Natural killer cell (primary cell): ENCODE measurements at places on chromosomes 6 and 20. TPM values are rescaled to one million over a fixed set of nuclear protein-coding genes. Genes with fewer than 3 reads are reported as not detected.

The C20orf141 gene
- total RNA-seq = not detected

The SLC17A4 gene
- not detected for total RNA-seq

The CDYL gene
- total RNA-seq = 101 TPM

The RARS2 gene
- 26.5 TPM for total RNA-seq

The MUC21 gene
- total RNA-seq = not detected

The LZTS3 gene
- 3.1 TPM for total RNA-seq

The CST7 gene
- total RNA-seq = 590 TPM

DNA sequence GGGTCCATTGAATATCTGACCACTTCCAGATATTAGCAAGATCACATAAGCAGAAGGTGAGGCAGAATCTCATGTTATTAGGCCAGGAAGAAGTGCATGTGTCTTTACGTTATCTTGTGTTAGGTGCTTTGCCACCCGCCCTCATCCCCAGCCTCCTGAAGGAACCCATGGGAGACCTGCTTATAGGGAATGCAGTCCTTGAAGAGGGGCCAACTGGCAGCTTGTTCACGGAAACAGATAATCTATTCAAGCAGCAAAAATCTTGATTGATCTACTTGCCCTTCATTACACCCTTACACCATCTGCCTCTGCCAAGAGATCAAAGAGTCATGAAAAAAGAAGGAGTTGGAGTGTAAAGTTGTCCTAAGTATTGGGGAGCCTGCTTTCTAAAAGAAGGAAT lies 576.4 kb downstream of the HTR1B start:
- DNase-seq = no peak

DNA sequence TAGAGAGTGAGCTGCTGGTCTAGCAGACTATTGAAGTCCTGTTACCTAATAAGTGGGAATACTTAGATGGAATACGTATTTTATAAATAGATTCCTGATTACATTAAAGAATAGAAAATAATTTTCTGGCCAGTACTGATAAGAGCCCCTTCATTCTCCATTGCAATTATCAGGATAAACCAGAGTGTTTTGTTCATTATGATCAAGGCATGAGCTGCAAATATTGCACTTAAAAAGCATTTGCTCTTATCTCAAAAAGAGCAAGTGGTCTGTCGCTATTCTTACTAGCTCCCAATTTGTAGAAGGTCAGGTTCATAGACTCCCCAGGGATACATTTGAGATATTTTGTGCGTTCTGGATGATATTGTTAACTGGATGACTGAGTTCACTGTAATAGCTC lies 73.1 kb upstream of the PLCB4 start:
- no peak for DNase-seq

- peak; percentile 29 for DNase-seq
Observed at GRCh38 chr6:33698494-33698893, 13.0 kb downstream of the UQCC2 start.

- DNase-seq = no peak
Observed at GRCh38 chr6:11598687-11599086, 61.1 kb downstream of the TMEM170B start.

DNA sequence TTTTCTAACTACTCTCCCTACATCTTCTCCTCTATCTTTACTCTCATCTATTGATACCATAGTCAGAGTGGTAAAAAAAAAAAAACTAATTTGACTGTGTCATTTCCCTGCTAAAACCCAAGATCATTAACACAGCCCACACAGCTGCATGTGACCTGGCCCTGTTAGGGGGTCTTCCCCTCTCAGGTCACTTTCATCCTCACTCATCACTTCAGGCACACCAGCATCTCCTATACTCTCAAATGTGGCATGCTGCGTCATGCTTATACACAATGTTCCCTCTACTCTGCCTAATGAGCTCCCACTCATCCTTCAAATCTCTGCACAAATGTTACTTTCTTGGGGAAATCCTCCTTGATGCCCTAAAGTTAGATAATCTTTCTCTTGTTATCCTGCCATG lies 86.8 kb downstream of the CDK19 start:
- no peak for DNase-seq

DNA sequence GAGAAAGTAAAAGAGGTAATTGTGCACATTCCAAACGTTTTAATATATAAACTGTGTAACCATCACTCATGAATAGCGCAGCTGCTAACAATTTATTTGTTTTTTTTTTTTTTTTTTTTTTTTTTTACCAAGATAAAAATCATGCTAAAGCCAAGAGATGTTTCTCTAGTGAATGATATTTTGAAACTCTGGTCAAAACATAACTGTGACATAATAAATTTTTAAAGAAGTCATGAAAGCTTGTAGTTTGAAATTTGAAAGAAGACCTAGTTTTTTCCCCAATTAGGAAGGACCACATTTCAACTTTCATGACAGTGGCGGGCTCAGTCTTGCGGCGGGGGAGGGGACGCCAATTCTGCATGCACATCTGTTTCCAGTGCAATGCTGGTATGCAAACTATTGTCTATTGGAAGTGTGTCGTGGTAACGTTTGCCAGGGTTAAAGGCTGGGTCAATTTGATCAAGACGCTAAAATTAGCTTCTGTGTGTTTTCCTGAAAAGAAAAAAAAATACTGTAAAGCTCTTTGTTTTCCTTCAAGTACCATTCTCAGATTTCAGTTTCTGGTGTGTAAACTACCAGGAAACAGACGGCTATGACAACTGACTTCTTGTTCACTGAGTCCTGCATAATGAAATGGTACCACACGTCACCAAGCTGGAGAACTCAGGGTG lies 211.9 kb downstream of the FOXC1 start:
- no peak for DNase-seq

DNA sequence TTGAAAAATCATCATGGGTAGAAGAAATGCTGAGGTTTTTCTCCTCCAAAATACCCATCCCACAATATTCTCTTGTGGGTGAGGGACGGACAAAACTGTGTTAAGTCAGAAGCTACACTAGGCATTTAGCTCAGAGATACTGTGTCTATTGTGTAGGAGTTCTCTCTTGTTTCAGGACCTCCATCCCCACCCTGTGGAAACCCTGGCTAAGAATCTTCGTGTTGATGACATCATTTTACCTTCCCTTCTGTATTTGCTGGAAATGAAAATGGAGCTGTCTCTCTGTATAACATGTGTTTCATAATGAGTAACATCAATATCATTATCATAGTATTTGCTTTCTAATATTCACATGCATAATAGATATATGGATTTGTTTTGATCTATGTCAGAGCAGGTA lies 1193.0 kb upstream of the CITED2 start:
- no peak for DNase-seq

DNA sequence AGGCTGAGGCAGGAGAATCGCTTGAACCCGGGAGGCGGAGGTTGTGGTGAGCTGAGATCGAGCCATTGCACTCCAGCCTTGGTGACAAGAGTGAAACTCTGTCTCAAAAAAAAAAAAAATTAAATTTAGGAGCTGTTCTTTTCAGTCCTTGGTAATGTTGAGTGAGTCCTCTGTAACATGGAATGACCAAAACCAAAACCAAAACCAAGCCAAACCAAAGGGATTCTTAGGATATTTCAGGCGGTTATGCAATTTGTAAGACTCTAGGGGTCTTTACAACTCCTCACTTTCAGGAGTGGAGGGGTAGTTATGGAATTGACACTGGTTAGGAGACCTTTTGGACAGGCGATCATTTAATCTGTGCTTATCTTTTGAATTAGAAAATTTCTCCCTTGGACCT lies 15.8 kb downstream of the TIAM2 start:
- DNase-seq = no peak
